KG1 (cell line): ENCODE measurements at places on chromosomes 2 and 18.

- no peak for DNase-seq
Observed at GRCh38 chr2:232200195-232200594, 178.4 kb upstream of the ALPP start.

DNA sequence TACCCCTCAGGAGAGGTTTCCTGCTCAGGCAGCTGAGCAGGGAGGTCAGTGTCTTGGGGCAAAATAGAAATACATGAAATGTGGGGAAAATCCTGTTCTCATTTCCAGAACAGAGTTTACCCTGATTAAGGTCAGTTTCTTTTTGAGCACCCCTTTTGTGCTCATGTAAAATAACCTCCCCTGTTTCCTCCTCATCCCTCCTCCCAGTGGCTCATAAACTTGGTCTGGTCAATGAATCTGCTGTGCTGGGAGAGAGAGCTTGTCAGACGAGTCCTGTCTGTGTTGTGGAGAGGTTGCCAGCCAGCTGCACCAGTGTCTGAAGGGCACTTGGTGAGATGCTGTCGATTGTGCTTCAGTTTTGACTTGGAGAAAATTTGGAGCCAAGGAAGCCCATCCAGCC is 48.6 kb downstream of the NTSR2 start:
- no peak for DNase-seq

DNA sequence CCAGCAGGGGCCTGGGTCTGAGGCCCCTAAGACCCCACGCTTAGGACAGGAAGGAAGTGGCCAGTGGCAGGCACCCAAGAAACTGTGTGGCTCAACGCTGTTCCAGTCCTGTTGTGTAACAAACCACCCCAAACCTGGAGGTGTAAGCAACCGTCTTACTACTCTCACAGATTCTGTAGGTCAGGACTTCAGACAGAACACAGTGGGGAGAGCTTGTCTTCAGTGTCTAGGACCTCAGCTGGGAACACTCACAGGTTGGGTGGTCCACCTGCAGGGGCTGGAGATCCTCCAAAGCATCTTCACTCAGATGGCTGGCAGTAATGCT is 123.0 kb downstream of the KLHL29 start:
- no peak for DNase-seq

DNA sequence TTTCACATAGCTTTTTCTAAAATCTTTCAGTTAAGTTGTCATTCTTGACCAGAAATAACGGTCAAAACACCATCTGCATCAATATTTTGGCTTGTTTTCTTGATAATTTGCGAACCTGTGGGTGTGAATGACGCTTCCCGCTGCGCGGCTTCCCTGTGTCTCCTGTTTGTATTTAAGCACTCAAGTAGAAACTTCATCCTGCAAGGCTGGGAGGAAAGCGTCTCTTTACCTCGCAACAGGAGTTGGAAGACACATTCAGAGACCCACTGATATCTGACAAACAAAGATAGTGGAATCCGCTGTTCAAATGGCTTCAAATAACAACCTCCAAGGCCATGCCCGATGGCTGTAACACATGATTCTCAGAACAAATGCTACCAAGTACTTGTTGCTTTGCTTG is 704.9 kb downstream of the DCDC2C start:
- no peak for DNase-seq

DNA sequence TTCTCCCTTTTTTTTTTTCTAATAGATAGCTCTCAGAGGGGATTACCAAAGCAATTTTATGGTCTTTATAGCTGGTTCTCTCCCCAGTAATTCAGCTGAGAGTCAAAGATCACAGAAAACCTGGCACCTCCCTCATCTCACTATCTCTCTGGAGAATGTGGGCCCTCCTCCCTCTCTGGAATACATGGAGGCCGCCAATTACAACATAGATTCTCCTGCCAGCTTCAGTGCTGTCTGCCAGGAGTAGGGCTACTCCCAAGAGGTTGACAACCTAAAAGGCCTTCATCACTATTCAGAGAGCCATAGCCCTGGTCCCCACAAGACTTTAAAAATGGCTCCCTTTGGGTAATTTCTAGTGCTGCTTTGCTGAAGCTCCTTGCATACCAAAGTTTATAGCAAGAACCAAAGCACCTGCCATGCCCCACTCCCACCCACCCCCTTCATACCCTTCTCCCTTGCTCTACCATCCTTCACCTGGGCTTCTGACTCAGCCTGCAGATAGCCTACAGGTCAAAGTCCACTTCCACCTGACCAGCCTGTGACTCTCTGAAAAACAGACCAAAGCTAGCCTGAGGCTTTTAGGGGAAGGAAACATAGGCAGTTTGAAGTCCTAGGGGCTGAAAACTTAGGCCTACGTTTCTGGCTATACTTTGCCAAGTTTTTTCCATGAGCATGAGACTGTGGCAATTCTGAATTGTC is 472.3 kb downstream of the TNS1 start:
- DNase-seq = no peak
